ENCODE measurements at places on chromosomes 2 and 18.
A peak's percentile ranks its signal among the peaks of the same experiment; 100 is the strongest.

GRCh38 chr2:174753038-174753633, 11.1 kb downstream of the CHRNA1 start:
- DNase-seq, result no peak

DNA sequence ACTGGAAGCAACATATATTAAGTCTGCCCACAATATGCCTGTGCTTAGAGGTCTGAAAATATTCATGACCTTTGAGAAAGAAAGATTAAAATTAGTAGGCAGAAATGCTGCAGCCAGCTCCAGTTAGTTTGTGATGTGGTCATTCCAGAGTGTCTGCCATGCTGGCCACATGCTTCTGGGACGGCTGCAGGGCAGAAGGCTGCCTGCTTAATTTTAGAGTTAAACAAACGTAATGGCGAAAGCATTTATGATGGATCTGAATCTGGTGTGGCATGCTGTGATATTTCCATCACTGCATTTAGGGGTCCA, 95.4 kb downstream of the FHOD3 start:
- DNase-seq, result no peak

DNA sequence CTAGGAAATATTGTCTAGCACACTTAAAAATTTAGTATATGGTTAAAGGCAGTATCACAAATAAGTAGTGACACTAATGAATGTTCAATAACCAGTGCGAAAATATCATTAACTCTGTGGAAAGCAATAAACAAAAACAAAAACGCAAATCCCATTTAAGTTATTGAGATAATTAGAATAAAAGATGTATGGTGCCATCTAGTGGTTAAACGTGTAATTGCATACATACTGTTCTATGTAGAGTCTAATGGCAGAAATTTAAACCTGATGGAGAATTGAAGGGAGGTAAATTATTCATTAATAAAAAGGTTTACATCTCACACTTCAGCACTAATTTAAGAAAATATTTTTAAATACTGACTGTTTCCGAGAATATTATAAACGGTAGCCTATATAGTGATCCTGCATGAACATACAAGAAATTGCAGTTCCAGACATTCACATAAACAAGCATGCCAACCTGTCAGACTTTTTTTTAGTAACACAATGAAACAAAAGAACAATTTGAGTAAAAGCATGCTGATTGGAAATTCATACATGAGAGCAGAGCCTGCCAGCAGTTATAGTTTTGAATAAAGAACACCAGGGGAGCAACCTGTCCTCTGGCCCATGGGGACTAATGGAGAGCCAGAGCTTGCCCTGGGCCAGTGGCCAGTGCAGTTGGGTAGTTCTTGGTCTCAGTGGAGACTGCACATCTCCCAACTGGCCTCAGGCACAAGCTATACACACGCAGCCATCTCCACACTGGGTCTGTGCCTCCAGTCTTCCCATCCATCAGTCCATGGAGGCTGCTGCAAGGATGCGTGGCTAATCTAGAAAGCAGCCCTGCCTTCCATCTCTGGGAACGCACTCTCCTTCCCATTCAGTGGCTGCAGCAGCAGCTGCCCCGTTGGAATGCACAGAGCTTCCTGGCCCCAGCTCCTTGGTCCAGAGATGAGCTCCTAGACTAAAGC, 28.0 kb downstream of the GCG start:
- peak; percentile 68 for DNase-seq

DNA sequence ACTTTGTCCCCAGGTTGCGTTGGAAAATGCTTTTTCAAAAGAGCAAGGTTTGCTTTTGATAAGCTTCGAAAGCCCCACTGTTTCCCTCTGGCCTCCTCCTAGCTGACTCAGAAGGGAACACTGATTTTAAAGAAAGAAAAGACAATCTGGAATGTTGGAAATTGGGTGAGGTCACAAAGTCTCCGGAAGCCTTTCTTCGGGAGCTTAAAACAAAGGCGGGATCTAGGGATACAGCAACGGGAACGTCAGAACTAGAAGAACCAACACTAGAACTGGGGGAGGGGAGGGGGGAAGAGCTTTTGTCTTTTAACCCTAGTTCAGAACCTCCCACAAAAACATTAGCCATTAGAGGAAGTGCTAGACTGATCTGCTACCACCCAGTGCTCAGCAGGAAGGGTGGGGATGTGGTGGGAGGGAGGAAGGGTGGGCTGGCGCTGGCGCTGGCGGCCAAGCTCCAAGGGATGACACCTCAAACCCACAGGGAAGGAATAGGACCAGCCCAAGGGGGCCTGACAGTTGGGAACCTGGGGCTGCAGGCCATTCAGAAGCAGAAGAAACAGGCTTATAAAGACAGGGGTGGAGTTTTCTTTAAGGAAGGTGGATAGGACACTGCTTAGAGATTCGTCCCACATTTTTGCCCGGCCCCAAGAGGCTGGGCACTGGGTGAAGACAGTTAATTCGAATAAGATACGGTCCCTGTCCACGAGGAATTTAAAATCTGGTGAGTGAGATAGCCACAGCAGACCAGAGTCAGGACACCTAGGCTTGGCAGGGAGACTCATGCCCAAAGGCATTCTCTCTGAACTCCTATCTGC, 1.7 kb downstream of the TMSB10 start:
- DNase-seq, result peak; percentile 89

DNA sequence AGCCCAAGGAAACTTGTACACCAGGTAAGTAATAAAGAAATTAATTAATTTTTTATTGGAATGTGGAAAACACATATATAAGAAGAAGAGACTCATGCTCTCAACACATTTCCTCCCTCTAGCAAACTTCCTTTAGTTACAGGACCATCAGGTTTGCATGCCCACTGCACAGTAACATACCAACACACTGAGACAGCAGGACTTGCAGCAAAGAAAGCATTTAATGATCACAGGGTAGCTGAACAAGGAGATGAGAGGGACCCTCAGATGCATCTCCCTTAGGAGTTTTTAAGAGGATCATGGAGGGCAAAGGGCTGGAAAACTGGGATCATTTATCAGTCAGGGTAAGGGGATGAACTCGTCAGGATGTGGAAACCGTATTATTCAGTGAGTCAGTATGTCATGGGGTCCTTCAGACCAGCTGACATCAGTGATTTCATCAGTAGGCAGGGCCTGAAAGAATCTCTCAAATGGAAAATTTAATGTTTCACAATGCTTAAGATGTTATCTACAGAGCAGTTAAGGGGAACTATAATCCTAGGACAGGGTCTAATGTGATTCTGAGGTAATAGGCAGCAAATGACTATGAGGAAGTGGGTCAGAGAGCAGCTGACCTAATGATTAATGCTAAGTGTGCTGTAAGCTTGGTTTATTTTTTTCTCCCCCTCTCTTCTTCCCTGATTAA, 193.8 kb upstream of the RND3 start:
- DNase-seq, result peak; percentile 43

GRCh38 chr2:106106622-106107508, 87.2 kb downstream of the UXS1 start:
- DNase-seq, result no peak

DNA sequence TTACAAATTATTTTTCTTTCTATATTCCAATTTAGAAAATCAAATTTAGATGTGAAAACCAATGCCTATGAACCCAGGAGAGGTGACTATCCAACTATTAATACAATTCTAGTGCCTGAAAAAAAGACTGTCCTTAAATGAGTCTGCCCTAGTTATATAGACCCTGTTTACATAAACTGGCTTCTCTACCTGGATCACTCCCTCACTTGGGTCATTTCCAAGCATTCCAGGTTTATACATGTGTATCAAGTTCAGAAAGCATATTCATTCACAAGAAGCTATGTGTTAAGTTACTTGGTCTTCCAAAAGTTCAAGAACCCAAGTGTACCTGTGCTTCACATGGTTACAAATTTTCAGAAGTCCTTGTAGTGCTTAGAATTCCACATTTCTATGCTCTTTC, 8.3 kb downstream of the ZNF385B start:
- no peak for DNase-seq

DNA sequence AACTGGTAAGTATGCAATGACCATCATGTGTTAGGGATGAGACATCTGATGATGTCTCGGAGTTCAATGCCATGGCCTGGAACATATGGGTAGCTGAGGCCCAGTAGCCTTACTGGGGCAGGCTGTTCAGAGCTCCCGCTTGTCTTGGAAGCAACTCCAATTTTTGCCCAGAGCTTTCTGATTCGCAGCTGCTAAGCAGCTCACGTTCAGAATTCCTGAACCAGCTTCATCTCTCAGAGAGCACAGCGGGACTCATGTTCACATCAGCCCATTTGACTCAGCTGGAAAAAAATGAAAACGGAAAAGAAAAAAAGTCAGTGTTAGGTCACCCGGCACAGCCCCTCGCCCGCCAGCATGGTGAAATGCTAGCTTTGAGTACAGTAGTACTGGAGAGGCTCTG, 16.8 kb upstream of the LRATD1 start:
- DNase-seq, result no peak

- DNase-seq, result no peak
Measured at GRCh38 chr2:204948822-204949221, 403.5 kb downstream of the PARD3B start.

DNA sequence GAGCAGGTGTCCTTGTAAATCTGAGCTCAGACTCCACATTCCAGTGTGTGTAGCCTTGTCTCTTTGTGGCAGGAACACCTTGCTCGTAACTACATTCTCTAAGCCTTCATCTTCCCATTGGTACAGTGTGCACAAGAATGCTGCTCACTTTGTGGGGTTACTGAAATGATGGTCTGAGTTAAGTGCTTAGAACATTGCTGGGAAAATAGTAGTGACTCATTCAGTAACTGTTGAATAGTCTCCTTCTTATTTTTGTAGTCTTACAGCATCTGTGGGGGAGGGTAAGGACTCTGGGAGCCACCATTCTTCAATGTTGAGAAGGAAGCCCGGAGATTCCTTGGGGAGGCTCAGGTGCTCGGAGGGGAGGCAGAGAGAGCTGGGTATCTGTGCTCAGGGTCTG, 236.0 kb upstream of the HDAC4 start:
- no peak for DNase-seq

Measured in epithelial cell of esophagus (primary cell).